ENCODE measurements at places on chromosomes 12 and 14.

DNA sequence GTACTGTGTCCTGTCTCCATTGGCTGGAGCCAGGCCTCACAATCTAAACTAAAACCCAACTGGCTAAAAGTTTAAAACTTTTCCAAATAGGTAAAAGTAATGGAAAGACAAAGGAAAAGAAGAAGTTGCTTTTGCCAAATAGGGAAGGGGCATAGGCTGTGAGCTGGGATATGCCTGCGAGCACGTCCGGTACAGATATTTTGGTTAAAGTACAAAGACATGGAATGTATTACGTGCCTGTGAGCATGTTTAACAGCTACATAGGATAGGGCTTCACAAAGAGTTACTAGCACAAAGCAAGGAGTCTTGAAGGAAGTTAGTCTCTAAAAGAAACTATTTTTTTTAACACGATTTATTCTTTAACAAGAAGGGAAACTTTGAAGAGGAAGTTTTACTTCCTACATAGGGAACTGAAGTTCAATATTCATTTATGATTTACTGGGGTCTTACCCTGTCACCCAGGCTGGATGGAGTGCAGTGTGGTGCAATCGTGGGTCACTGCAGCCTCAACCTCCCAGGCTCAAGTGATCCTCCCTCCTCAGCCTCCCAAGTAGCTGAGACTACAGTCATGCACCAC is 41.9 kb upstream of the INF2 start:
- no peak for DNase-seq

DNA sequence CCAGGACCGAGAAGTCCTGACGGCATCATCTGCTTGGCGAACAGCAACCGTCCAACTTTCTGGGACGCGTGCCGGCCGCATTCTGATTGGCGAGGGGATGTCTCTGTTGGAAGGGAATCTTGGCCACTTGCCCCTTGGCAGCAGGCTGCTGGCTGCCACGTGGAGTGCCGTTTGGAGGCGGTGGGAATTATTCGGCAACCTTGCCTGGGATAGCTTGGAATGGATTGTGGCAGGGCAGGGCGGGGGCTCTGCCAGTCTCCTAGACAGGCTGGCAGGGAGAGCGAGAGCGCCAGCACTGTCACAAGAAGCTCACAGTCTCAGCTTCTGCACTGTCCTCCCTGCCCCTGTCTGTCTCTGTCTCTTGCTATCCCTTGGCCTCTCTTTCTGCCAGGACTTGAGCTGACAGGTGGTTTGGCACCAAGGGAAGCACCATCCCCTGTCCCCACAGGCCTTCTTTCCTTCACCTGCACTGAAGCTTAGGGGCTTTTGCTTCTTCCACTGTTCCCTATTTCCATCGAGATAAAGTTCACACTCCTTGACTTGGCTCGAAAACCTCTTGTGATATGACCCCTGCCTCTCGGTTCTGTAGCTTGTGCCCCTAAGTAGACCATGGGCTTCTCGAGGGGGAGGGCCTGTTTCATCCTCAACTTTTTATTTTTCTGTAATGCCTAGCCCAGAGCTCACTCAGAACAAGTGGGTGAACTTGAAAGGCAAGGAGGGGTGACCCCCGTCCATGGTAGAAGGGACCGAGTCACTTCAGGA is 201.9 kb downstream of the PHETA1 start:
- DNase-seq = no peak

GRCh38 chr12:113870035-113870434 is 96.1 kb downstream of the RBM19 start:
- DNase-seq = no peak

DNA sequence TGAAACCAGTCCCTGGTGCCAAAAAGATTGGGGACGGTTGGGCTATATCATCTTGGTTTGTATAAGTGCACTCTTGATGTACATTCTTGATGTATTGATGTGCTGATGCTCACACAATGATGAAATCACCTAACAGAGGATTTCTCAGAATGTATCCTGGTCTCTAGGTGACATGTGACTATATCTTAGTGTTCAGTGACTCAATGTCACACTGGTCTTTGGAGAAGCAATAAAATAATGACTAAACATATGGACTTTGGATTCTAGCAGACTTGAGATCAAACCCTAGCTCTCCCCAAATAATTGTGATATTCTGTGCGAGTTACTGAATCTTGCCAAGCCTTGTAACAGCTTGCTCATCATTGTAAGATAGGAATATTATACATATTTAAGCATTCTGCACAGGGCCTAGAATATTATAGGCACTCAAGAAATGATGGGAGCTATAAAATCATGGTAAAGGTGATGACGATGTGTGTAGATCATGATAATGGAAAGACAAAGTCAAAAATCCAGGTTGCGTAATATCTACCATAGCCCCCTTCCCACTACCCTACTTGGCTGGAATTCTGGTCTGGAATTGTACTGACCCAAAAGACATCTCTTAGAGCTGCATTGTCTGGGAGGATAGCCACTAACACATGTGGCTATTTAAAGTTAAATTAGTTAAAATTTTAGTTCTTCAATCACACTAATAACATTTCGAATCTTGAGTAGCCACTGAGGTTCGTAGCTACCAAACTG is 117.6 kb upstream of the PWP1 start:
- DNase-seq = no peak

- DNase-seq = no peak
Measured at GRCh38 chr12:113082486-113083148, 26.1 kb downstream of the DTX1 start.

DNA sequence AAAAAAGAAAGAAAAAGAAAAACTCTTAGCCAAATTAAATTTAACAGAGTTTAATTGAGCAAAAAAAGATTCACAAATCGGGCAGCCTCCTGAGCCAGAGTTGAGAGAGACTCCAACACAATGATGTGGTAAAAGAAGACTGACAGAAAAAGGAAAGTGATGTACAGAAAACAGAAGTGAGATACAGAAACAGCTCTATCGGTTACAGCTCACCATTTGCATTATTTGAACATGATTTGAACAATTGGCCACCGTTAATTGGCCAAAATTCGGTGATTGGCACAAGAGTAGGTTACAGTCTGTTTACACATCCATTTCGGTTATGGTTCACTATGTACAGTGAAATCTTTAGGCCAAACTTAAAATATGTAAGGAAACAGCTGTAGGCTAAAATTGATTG is 117.7 kb downstream of the SPTSSA start:
- DNase-seq = no peak

GRCh38 chr12:27844366-27845090 is 64.5 kb upstream of the MANSC4 start:
- DNase-seq = no peak

GRCh38 chr14:102565959-102566358 is 26.5 kb upstream of the RCOR1 start:
- DNase-seq = no peak

GRCh38 chr14:61893371-61893940 is 131.2 kb downstream of the SNAPC1 start:
- no peak for DNase-seq

DNA sequence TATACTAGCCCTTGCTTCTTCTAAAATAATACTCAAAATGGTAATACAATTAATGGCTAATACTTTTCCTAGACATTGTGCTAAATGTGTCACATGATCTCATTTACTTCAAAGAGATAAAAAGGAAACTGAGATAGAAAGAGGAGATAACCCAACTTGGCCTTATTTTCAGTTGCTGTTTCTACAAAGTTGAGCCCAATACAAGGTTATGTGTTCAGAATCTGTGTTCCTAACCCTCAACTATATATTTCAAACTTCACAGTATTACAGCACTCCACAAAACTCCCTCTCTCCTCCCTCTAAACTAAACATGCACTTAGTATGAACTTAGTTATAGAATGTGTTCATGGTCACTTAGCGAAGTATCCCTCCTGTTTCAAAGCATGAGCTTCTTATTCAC is 277.9 kb downstream of the CCER1 start:
- DNase-seq = no peak

GRCh38 chr12:76777765-76778216 is 13.9 kb downstream of the ZDHHC17 start:
- no peak for DNase-seq

GRCh38 chr14:69372146-69372545 is 26.0 kb downstream of the ERH start:
- no peak for DNase-seq

All from BE2C (cell line).